ENCODE measurements at places on chromosomes 12 and 14.

DNA sequence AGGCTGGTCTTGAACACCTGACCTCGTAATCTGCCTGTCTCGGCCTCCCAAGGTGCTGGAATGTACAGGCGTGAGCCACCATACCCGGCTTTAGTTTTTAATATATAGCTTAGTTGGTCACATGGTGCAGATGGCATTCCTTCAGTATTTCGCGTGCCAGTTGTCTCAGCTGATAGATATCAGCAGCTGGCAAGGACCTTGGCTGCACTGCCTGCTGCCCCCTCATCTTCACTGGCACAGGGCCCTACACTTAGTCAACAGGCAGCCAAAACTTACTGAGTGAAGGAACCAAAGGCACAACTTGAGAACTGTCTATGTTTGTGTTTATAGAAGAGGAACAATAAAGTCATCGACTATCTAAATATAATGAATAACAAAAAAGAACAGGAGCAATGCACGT, 31.0 kb downstream of the EID3 start:
- DNase-seq = no peak

- DNase-seq = no peak
Measured at GRCh38 chr12:85057370-85057963, 21.3 kb downstream of the LRRIQ1 start.

GRCh38 chr14:40188006-40188405, 755.8 kb upstream of the FBXO33 start:
- DNase-seq = no peak

DNA sequence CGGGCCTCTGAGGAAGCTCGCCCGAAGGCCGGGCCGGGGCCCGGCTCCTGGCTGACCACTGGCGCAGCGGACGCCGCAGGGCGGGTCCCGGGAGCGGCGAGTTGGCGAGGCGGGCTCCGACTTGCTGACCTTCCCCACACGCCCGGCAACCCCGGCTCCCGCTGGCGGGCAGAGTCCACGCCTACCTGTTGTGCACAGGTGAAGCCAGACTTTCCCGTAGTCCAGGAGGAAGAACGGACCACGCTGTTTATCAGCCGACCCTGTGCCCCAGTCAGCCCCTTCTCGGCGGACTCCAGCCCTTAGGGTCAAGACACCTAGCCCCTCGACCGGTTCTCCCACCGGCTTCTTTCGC, 407 bp downstream of the HEATR5A start:
- DNase-seq = peak; percentile 73

GRCh38 chr14:96863327-96863985, 66.3 kb downstream of the VRK1 start:
- DNase-seq = no peak

GRCh38 chr14:73170686-73171085, 34.4 kb downstream of the PSEN1 start:
- DNase-seq = no peak

DNA sequence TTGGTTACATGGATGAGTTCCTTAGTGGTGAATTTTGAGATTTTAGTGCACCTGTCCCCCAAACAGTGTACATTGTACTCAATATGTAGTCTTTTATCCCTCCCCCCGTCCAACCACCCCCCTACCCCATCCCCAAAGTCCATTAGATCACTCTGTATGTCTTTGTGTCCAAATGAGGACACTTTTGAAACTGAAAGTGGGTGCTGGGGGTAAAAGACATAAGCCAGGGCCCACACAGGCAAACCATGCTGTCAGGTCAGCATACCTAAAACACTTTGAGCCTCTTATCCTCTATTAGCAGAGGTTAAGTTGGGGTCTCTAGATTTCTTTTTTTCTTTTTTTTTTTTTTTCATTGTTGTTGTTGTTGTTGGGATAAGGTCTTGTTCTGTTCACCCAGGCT, 31.3 kb upstream of the KICS2 start:
- no peak for DNase-seq

- no peak for DNase-seq
Measured at GRCh38 chr12:128857133-128857763, 4.0 kb downstream of the GLT1D1 start.

- no peak for DNase-seq
Measured at GRCh38 chr12:104460041-104460719, 3.4 kb downstream of the CHST11 start.

GRCh38 chr12:109433618-109434017, 43.5 kb downstream of the KCTD10 start:
- DNase-seq = no peak

DNA sequence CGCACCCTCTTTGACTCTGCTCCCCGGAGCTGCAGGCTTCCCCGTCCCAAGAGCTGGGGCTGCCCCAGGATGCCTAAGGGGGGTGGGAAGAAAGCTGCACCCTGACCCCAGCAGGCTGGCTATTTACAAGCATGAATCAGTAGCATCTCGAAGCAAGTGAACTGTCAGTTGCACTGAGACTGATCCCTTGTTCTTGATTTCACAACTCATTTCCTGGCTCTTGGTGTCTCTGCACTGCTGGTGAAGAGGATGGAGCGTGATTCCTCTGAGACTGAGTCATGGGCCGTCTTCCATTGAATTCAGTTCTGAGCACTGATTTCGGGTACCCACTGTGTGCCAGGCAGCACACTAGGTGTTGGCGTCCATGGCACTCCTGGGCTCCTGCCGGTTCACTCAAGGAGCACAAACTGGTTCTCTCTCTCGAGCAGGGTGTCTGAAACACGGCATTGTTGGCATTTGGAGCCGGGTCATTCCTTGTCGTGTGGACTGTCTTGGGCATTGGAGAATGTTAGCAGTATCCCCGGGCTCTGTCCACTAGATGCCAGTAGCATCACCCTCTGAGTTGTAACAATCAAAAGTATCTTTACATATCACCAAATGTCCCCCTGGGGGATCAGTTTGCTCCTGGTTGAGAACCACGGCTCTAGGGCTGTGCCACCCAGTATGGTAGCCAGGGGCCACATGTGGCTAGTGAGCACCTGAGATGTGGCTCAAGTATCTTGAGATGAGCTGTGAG, 86.9 kb downstream of the RIN3 start:
- no peak for DNase-seq

GRCh38 chr12:114669401-114670290, 14.3 kb downstream of the TBX3 start:
- DNase-seq = no peak

DNA sequence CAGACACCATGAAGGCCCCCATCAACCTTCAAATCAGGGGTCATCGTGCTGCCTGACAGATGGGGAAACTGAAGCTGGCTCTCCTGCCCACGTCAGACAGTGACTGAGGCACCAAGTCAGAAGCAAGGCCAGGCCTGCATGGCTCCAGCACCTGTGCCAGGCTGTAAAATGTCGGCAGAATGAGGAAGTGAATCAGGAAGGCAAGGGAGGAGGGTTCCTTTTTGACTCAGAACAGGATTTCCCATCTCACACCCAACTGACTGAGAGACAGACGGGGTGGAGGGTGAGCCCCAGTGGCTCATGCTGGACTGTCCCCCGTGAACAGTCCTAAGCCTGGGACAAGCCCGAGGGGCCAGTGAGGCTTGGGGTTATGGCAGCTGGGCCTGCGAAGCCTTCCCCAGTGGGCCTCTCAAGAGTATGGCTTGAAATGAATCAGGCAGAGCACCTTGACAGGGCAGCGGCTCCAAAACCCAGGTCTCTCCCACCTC, 20.9 kb downstream of the SYNE3 start:
- no peak for DNase-seq

DNA sequence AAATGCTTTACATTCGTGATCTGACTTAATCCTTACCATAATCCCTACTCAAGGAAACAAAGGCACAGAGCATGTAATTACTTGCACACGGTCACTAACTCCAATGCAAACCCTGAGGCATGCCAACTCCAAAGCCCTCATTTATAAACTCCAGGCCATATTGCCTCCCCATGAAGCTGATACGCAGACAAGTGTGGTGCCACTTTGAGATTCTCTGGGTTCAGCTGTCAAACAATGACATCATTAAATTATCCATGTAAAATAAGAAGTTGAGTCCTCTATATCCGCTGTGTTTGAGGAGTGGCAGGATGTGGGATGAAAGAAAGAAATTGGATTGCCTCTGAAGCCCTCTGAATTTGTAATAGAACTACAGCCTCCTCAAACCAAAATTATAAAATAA, 62.8 kb downstream of the ANO4 start:
- DNase-seq = no peak

DNA sequence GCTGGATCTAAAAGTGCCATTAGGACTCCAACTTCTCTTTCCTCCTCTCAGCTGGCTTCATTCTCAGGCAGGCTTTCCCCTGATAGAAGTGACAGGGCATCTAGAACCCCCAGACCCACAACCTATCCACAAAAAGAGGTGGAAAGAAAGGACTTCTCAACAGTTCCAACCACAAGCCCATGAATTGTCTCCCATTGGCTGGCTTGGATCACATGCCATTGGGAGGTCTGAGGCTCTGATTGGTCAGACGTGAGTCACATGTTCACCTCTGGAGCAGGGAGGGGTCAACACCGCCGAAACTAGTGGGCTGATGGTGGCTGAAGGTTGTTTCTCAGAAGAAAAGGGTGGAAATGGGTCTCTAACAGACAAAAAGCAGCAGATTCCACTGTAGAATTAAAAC, 47.2 kb downstream of the DRAM1 start:
- DNase-seq = no peak

GRCh38 chr12:69685810-69686209, 13.3 kb downstream of the BEST3 start:
- no peak for DNase-seq
